Activated CD8-positive, alpha-beta memory T cell treated with anti-CD3 and anti-CD28 coated beads for 48 hours (primary cell): ENCODE measurements at places on chromosomes 3 and 15.

DNA sequence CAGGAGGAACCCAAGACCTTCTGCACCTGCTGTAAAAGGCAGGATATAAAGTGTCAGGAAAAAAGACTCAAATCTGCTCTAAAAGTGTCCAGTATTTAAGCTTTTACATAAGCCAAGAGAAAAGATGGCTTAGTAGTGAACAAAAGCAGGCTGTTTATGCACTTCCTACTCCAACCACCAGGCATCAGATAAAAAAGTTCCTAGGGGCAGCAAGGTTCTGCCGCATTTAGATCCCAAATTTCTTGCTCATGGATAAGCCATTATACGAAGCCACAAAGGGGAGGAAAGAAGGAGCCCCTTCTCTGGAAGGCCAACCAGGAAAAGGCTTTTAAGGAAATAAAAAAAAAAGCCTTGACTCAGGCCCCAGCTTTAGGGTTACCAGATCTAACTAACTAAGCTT lies 10.6 kb upstream of the SLC9C1 start:
- no peak for DNase-seq

- DNase-seq: no peak
These were observed 158.8 kb downstream of the KLF13 start for GRCh38 chr15:31485431-31485830.

GRCh38 chr15:43204016-43204901 lies 16.6 kb downstream of the EPB42 start:
- DNase-seq: no peak

DNA sequence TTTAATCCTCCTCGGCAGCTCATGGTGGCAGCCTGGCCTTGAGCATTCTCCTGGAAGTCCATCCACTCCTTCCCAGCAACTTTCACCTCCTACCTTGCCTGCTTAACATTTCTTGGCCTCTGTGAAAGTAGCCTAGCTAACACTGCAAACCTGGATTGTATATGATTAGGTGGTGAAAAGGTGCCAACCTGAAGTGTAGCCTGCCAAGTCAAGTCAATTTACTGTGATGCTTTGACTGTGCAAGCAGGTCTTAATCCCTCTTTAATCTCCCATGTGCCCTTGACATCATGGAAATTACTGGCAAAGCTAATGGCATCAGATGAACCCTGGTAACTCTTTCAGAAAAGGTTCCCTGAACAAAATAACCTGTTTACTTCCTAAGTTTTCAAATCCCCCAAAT lies 169.7 kb upstream of the NR2F2 start:
- DNase-seq: no peak

- DNase-seq: no peak
These were observed 15.2 kb downstream of the PFN2 start for GRCh38 chr3:149955449-149955848.

DNA sequence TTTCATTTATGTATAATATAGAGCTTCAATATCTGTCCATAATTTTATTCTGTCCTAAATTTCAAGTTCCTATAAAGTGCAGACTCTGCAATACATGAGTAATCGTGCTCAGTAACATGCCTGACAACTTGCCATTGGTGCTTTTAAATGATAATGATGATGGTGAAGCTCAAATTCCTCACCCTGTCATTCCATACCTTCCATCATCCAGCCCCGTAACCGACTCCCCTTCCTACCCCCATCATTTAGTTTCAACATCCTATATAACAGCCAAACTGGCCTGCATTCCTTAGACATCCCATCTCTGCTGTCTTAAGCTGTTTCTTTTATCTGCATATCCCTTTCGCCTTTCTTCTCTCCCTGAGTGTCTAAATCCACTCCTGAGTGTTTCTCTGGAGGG lies 67.2 kb upstream of the DLG1 start:
- no peak for DNase-seq

DNA sequence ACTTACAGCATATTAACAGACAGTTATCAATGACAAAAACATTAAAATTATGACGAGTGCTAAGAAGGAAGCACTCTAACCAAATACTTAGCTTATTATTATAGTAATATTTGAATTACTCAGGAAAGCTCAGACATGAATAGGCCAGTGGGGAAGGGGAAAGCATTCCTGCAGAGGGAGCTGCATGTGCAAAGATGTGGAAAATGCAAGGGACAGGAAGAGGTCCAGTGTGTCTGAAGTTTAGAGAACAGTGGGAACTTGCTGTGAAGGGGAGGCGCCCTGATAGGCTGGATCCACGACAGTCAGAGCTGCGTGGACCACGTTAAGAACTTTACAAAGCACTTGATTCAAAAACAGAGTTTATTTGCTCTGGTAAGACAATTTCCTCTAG lies 1.2 kb upstream of the SPICE1 start:
- no peak for DNase-seq

DNA sequence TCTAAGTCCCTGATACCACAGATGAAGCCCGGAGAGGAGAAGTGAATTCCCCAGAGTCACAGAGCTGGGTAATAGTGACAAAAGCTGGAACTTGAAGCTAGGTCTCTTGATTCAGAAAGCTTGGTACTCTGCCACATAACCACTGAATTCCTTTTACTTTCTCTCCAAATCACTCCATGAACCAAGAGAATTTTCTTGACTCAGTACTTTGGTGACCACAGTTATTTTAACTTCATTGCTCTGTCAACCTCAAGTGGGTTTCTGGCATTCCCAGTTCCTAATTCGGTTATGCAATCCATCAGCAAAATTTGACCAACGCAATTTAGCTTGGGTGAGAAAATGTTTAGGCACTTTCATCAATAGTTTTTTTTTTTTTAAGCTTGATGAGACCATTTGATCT lies 61.0 kb upstream of the PPARG start:
- DNase-seq: no peak

DNA sequence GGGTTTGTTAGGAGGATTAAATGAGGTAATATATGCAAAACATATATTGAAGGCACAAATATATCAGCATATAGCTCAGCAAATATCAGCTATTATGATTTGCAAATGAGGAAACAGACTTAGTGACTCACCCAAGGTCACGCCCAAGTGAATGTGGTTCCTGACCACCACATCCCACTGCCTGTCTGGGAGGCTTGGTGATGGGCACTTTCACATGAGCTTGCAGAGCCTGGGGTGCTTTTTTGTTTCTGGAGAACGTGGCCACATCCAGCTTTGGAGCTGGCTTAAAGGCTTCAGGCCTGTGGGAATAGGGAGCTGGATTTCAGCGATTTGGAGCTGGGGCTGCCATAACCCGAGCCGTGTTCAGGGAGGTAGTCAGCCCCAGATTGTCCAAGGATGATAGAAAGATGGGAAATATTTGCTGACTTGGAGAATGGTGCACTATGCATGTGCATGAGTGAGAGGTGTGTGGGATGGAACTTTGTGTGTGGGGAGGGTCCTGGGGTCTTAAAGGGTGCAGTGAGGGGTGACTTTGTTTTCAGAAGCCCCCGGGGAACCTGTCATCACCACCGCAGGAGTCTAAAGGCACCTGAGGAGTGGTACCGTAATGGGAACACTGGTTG lies 12.0 kb upstream of the FGD5 start:
- DNase-seq: no peak

GRCh38 chr15:56587686-56588085 lies 122.7 kb upstream of the MNS1 start:
- no peak for DNase-seq

DNA sequence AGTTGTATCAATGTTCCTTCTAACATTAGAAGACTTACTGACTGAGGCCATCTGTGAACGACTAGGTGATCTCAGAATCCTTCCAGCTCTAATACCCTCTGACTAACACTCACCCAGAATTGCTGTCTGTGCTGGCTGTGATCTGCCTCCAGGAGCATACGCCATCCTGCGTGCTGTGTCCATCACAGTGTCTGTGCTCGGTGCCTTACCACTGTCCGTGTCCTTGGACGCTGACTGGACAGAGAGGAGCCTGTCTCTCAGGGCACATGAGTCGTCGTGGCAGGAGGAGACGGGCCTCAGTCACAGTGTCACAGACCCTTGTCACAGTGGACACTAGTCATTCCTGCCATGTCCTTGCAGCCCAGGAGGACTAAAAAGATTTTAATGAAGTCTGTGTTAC lies 83.1 kb downstream of the LMLN start:
- DNase-seq: no peak

GRCh38 chr3:98655666-98656065 lies 62.3 kb upstream of the CPOX start:
- no peak for DNase-seq

DNA sequence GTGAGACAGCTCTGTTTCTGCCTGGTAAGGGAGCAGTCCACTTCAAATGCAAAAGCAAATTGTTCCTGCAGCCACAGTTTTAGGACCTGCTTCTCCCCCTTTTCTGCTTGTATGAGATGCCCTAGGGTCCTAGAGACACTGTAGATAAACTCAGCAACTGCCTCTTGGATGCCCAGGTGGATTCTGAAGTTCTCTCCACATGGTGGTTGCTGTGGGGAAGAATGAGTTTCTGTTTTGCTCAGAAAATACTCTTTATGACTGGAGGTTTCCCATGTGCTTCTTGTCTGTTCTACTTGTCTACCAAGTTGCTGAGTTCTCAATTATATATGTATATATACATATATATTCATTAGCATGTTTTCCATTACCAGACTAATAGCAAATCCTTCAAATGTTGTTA lies 5.6 kb upstream of the ZNF80 start:
- DNase-seq: no peak

DNA sequence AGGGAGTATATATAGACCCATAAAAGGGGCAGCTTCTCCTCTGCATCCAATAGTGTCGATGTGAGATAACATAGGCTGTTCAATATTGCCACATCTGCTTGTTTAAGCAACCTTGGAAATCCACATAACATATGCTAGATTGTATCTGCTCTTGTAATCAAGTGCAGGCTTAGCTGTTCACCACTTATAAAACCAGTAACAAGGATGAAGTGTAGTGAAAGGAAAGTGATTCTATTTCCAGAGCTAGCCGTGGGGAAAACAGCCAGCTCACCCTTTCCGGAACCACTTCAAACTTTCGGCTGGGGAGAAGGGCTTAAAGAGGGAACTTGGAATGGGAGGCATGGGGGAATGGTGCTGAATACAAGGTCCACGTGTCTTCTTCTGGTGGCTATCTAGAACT lies 204.0 kb downstream of the TAFA4 start:
- no peak for DNase-seq

DNA sequence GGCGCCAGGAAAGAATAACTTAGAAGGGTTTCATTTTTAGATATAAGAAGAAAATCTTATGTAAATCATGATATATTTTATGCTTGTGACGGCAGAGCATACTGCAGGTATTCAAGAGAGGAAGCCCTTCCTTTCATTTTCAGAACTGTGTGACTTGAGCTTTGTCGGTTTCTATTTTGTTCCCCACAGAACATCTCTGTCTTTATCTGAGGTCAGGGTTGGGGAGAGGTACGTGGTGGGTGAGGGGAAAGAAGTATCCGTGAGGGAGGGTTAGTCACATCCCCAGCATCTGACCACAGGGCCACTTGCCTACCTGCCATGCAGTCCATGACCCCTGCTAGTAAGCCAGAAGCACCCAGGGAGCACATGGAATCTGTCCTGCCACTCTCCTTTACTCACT lies 126.5 kb downstream of the DGKG start:
- DNase-seq: no peak

DNA sequence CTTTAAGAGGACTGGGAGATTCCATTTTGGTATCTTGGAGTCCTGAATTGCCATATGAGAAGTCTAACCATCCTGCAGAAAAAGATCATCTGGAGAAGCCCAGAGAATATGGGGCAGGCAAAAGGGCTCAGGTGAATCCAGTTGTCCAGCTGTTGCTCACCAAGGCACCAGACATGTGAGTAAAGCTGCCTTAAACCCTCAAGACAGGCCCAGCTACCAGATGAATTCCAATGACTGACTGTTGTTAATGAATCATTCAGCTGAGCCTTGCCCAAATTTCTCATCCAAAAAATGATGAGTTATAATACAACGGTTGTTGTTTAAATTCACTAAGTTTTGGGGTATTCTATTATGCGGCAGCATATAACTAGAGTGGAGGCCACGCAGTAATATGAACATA lies 22.0 kb upstream of the NANOGP8 start:
- no peak for DNase-seq

DNA sequence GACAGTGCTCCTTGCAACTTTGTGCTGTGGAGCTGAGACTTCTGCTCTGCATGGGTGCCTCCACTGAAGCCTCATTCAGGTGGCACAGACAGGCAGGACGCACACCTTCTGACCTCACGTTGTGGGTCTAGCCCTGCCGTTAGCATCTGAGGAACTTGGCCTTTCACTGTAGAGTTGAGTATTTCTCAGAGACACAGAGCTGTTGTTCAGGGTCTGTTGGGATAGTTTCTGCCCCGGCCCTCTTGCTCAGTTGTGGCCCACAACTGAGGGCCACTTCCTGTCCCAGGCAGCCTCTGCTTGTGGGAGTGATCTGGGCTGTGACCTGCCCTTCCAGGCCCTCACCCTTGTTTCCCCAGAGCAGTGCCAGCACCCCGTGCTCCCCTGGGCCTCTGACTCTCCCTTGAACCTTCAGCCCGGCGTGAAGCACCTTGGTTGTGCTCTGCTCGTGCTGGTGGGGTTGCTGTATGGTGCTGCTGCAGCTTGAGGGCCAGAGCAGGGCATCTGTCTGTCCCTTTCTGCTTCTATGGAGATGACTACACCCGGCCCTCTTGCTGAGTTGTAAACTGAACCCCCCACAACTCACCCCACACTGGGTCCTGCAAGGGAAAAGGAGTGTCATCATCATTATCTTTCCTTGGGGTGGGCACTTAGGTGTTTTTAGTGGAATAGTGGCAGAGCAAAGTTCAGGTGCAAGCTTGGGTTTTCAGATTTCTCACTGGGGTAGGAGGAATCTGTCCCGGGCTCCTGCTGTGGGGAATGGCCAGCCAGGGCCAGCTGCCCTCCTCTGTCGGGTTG lies 11.7 kb downstream of the BAHD1 start:
- DNase-seq: no peak

GRCh38 chr3:153513236-153513635 lies 351.2 kb downstream of the RAP2B start:
- DNase-seq: no peak

- DNase-seq: no peak
These were observed 347.3 kb downstream of the CNTN3 start for GRCh38 chr3:74267131-74267530.

DNA sequence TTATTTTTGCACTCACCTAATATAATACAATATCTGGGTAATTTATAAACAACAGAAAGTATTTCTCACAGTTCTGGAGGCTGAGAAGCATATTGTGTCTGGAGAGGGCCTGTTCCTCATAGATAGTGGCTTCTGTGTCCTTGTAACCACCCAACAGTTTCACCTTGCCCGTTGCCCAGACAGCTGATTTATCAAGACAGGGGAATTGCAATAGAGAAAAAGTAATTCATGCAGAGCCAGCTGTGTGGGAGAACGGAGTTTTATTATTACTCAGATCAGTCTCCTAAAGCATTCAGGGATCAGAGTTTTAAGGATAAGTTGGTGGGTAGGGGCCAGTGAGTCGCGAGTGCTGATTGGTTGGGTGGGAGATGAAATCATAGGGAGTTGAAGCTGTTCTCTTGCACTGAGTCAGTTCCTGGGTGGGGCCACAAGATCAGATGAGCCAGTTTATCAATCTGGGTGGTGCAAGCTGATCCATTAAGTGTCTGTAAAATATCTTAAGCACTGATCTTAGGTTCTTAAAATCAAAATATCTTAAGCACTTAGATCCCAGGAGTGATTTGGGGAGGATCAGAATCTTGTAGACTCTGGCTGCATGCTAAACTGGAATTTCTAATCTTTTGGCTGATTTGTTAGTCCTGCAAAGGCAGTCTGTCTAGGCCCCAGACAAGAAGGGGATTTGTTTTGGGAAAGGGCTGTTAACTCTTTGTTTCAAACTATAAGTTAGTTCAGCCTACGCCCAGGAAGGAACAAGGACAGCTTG lies 33.9 kb upstream of the C15orf39 start:
- DNase-seq: no peak

- DNase-seq: no peak
These were observed 4.1 kb upstream of the THSD4 start for GRCh38 chr15:71111181-71111565.
